ENCODE measurements at places on chromosomes 1 and 21. TPM values are rescaled to one million over a fixed set of nuclear protein-coding genes. Genes with fewer than 3 reads are reported as not detected.

Gene SHE
- total RNA-seq: 18.0 TPM

Gene FCGR3A
- 16.7 TPM for total RNA-seq

Gene PLA2G5
- total RNA-seq: 4.7 TPM

Gene CHIT1
- total RNA-seq: 0.42 TPM

Gene ACTN2
- 0.21 TPM for total RNA-seq

Gene SLC22A15
- 1.7 TPM for total RNA-seq

Gene NTMT2
- total RNA-seq: not detected

Gene THEM5
- not detected for total RNA-seq

Gene KRTAP13-3
- not detected for total RNA-seq

Gene DCST2
- total RNA-seq: 4.2 TPM

Gene CCSAP
- total RNA-seq: 18.1 TPM

Measured in tibial nerve (tissue), 4 donors.